ENCODE measurements at places on chromosomes 13 and 19. TPM values are rescaled to one million over a fixed set of nuclear protein-coding genes. Genes with fewer than 3 reads are reported as not detected.

Gene ZNF581
- total RNA-seq, result 32.8 TPM

Gene IZUMO2
- not detected for total RNA-seq

Gene RTBDN
- not detected for total RNA-seq

- no peaks in the 10 kb centered on the region for H3K27me3 ChIP-seq
- no peak overlapping the region for H3K4me3 ChIP-seq
- DNase-seq, result no peak
- H3K27ac ChIP-seq, result no peak overlapping the region
These were observed 8.7 kb upstream of the KANK2 start for GRCh38 chr19:11205939-11206570.

DNA sequence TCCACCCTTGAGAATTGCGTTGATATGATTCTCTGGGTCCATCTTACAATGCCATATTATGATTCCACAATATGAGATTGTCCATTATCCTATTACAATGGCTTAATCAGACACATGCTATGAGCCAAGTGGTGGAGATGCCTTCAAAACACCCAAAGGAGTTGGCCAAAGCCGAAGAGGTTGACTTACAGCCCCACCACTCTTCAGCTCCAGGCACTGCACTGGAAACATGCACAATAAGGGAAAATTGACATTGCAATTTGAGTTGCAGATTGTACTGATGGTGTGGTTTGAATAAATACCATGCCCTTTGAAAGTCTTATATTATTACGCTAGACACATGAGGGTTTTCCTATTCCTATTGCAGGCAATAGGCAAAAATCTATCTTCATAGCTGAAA is 75.4 kb upstream of the TNFSF11 start:
- no peak for DNase-seq
- H3K36me3 ChIP-seq, result no peaks in the 10 kb centered on the region
- no peaks in the 10 kb centered on the region for H3K4me1 ChIP-seq
- no peak overlapping the region for H3K27ac ChIP-seq
- H3K27me3 ChIP-seq, result no peaks in the 10 kb centered on the region
